Suprapubic skin (tissue), 4 donors: ENCODE measurements at places on chromosomes 4 and X. TPM values are rescaled to one million over a fixed set of nuclear protein-coding genes. Genes with fewer than 3 reads are reported as not detected.

GRCh38 chr4:7291372-7292114, 99.2 kb downstream of the SORCS2 start:
- no peak for DNase-seq

GRCh38 chr4:173538148-173538908, 8.3 kb upstream of the HAND2 start:
- no peak for DNase-seq

GRCh38 chr4:19945501-19945900, 306.2 kb upstream of the SLIT2 start:
- no peak for DNase-seq

- no peak for DNase-seq
Measured at GRCh38 chr4:8410641-8411271, 29.8 kb downstream of the ACOX3 start.

The NCAPG gene
- total RNA-seq: 10.7 TPM

The AKAP4 gene
- total RNA-seq: not detected

DNA sequence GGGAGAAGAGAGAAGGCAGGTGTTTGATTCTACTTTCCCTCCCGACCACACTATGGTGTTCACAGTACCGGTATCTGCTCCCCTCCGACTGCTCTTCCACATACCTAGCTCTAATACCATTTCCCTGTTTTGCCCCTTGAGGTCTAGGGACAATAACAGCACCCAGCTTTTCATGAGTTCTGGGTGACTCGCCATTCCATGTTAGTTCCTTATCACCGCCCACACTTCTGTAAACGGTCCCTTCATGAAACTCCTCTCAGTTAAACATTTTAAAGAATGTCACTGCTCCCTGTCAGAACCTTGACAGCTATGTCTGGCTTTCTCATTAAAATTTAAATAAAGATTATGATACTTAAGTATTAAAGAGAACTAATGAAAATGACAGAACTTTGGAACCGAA, 136.7 kb downstream of the ADAMTS3 start:
- DNase-seq: no peak

DNA sequence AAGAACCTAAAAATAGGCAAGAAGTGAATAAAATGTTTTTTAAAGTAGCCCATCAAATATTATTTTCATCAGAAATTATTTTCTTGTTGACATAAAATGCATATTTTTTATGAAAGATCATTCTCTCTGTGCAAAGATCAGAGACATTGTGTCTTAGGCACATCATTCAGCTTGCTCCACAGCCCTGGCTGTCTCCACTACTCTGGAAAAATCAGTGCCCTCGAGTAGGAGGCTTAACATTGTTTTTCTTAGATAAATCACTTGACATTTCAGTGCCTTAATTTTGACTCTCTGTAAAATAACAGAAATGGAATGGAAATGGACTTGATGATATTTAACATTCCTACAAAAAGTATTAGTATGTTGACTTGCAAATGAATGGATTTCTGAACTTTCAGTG, 77.9 kb downstream of the FAT4 start:
- DNase-seq: no peak

DNA sequence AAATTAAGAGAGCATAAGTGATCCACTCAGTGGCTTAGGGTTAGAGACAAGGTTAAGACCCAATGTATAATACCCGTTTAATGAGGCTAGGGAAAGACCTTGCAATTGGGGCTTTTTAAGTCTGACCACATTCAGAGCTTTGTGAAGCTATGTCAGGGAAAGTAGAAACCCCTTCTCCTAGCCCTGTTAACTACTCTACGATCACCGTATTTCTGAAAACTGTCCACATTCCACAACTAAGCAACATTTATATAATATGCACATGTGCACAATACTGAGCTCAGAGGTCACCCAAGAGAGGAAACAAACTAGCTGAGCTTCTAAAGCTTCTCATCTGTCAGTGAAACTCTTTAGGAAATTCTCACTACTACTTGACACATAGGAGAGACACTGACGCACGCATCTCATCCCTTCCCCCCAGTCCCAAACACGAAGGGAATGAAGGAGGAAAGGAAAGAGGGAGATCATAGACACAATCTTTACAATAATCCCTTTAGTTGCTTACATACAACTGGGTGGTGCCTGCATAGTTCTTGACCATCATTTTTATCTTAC, 56.2 kb downstream of the METTL14 start:
- DNase-seq: no peak

DNA sequence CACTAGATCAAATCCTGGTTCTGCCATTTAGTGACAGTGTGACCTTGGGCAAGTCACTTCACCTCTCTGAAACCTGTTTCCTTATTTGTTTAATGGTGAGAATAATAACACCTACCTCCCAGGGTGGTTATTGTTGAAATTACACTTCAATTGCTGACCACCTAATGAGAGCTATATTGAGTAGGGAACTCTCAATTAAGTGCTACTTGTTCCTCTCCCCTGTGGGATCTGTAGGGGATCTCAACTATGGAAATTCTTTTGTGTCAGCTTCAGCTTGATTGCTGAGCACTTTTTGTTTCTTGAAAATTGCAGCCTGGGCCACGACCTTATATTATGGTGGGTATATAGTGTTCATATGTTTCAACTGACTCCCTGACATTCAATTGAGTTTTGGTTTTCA, 102.1 kb downstream of the SHROOM4 start:
- DNase-seq: no peak

GRCh38 chr4:120829113-120829831, 93.3 kb downstream of the PRDM5 start:
- no peak for DNase-seq

GRCh38 chrX:43693602-43694406, 37.7 kb downstream of the MAOA start:
- DNase-seq: no peak

GRCh38 chr4:48949086-48949485, 37.0 kb upstream of the CWH43 start:
- no peak for DNase-seq

DNA sequence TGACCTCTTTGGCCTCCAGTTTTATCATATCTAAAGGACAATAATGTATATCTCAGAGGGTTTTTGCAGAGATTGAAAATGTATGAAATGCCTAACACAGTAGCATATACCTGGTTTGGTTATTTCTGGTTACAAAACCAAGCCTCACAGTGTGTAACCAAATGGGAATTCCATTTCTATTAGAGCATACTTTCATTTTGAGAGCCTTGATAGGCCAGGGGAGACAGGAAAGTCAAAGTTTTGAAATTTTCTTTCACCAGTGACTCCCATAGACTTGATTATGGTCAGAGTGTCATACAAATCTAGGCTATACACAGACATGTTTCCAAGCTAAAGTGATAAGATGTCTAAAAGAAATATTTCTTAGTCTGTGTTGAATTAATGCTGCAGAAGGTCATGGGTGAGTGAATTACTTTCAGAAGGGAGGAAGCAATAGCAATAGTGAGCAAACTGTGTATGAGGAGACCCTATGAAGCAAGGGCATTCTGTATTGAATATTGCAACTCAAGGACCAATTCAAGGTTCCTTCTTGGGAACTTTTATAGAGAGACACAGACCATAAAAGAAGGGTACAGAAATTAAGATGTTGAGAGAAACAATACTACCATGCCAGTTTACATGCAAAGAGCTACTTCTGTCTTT, 151.1 kb downstream of the PDE5A start:
- no peak for DNase-seq

DNA sequence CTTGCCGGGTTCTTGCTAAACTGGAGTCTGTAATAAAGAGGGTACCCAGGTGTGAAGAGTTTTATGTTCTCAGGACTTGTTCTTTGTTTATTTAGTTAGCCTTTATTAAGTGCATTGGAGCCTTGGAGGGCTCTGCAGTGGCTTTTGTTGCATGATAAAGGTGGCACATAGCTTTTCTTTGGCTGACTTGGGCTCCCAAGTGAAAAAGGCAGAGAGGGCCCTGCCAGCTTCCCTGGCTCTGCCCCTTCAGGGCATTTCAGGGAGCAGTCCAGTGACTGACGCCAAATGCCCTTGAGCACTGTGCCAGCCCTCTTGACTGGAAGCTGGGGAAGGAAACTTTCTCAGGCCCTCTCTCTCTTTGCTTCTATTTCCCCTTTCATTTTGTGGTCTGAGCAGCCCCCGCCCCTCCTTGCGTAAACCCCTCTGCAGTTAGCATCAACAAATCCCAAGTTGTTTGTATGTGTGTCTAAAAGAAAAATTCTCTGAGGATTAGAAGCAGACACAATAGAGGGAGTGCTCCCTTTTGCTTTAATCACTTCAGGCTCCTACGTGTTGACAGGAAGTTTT, 152.2 kb downstream of the NHS start:
- DNase-seq: no peak

The NDST4 gene
- total RNA-seq: not detected

GRCh38 chr4:55036405-55036804, 89.0 kb downstream of the KDR start:
- no peak for DNase-seq

DNA sequence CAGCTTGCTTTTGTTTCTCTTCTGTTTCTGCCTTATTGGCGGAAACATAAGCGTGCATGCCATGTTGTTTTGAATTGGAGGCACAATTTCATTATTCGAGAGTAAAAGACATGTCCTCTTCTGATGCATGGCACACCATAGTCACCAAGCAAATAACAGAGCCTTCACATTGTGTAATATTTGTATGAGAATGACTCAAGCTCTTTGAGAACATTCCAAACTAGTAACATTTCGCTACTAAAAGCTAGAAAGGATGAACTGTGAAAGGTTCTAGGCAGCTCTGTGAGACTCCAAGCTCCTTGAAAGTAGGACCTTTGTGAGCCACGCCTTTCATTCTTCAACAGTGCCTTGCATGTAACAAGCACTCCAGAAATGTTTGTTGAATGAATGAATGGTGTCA, 9.2 kb upstream of the ANXA3 start:
- no peak for DNase-seq

- DNase-seq: no peak
Measured at GRCh38 chrX:151737494-151737893, 2.9 kb downstream of the CNGA2 start.

- no peak for DNase-seq
Measured at GRCh38 chr4:75180790-75181776, 248.2 kb downstream of the PARM1 start.

The TCEAL6 gene
- total RNA-seq: not detected

The NSUN7 gene
- total RNA-seq: 4.9 TPM

The DLG3 gene
- 24.8 TPM for total RNA-seq

The L1CAM gene
- total RNA-seq: 8.4 TPM

DNA sequence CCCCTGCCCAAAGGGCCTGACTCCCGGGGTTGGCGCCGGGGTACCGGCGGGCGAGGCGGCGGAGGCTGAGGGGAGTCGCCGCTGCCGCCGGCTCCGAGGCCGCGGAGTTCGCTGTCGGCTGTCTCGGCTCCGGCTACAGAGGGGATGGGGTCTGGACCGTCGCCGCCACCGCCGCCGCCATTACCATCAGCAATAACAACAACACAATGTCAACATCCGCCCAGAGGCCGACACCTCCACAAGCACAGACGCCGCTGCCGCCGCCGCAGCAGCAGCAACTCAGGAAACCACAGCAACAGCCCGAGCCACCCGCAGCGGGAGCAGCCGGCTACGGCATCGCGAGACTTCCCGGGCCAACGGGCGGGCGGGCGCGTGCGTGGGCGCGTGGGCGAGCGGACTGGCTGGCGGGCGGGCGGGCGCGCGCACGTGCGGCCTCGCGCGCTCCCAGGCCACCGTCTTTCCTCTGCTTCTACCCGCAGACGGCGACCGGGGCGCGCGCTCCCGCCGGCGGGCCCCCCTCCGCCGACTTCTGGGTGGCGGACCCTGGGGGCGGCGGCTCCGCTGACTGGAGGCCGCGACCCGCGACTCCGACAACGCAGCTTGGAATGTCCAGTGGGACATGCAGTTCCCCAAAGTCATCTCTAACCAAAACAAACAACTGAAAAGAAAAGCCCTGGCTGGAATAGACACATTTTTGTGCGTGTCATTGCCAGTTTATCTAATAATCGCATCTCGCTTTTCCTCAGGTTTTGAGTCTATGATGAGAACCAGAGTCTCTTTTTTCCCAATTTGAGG, at the start of gene CHIC2:
TSS of gene CHIC2 (minus strand) at position 289 of the 795 bp plus-strand sequence. CDS start 305 bp downstream, outside the sequence.
- peak; percentile 96 for DNase-seq

The ARMCX1 gene
- total RNA-seq: 9.0 TPM

The SSX4B gene
- not detected for total RNA-seq

DNA sequence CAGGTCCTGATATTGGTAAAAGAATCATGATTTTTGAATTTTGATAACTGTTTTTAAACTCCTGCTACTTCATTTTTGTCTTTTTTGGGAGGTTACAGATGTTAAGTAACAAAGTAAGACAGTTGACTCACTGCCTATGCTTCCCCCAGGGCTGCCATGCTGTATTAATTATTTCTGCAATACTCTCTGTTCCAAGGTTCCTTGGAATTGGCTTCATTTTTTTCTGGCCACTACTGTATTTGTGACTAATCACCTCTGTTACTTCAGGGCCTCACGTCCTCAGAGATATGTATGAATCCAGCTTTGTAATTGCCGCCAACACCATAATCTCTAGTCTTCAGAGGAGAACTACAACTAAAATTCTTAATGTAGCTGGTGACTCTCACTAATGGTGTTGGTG, 1729.3 kb downstream of the C4orf33 start:
- DNase-seq: no peak

The INTS12 gene
- total RNA-seq: 25.9 TPM

GRCh38 chrX:124407226-124407625, 60.9 kb downstream of the SH2D1A start:
- no peak for DNase-seq

The LONRF3 gene
- total RNA-seq: 1.9 TPM

GRCh38 chrX:20666331-20666730, 399.6 kb upstream of the RPS6KA3 start:
- DNase-seq: no peak

DNA sequence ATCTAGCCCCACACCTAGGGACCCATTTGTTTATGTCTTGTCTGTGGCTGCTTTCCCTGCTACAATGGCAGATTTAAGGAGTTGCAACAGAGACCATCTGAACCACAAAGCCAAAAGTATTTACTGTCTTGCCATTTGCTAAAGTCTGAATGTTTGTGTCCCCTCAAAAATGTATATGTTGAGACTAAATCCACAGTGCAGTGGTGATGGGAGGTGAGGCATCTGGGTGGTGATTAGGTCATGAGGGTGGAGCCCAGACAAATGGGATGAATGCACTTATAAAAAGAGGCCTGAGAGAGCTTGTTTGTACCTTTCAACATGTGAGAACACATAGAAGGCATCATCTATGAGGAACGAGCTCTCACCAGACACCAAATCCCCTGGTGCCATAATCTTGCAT, 137.3 kb downstream of the TMEM144 start:
- no peak for DNase-seq

The C4orf50 gene
- not detected for total RNA-seq

- no peak for DNase-seq
Measured at GRCh38 chr4:145171911-145172310, 8.5 kb downstream of the OTUD4 start.
